ENCODE measurements at places on chromosomes 16 and 17.

- no peak for DNase-seq
Observed at GRCh38 chr17:78838574-78839005, 2.0 kb downstream of the USP36 start.

GRCh38 chr17:43846963-43847371 lies at the start of gene CD300LG:
TSS of gene CD300LG (plus strand) at chr17:43847176. CDS start at chr17:43847217, 41 bp downstream.
- peak; percentile 49 for DNase-seq

- DNase-seq: no peak
Observed at GRCh38 chr16:66013486-66013885, 353.0 kb upstream of the CDH5 start.

GRCh38 chr16:6019490-6019991 lies 921.9 kb upstream of the EEF2KMT start:
- DNase-seq: no peak

DNA sequence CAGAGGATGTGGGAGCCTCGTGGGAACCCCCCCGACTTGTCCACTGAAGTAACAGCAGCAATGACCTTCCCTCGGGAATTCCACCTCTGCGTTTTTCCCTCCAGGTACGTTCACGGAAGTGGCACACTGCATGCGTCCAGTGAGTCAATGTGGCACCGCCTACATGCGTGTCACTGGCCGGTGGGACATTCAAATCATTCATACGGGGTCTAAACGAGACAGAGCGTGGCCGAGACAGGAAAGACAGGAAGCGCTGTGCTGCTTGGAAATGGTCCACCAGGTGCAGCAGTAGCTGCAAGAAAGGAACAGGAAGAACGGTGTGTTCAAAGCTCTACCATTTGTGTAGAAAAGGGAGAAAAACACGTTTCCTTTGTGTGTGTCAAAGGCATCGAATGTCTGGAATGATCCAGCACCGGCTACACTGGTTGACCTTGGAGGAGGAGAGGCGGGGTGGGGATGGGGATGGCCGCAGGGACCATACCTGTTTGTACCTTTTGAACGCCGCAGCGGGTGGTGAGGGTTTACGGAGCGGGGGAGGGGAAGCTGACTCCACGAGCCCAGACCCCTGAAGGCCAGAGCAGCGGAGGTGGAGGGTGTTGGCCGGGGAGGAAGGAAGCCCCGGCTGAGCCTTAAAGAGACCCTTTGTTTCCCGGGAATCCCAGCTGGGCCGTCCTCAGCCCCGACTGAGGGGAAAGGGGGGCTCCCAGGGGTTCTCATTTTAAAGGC lies 1.7 kb upstream of the PGAP6 start:
- DNase-seq: peak; percentile 32

GRCh38 chr16:351804-352520 lies 561 bp downstream of the AXIN1 start:
- DNase-seq: peak; percentile 21

DNA sequence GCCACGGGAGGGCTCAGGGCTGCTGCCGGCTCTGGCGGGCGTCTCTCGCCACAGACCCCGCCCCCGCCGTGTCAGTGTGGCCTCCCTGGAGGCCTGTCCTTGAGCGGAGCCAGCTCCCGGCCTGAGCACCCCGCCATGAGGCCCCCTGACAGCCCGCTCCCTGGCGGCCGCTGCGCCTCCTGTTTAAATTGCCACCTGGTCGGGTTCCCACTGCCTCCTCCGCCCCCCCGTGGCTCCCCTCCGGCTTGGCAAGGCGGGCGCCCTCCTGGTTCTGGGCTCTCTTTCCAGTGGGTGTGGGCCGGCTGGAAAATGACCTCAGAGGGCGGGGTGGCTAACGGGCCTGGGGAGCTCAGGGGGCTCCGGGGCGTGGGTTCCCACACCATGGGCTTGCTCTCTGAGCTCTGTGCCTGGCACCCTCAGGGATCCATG lies 42.1 kb upstream of the SSTR5 start:
- no peak for DNase-seq

- DNase-seq: no peak
Observed at GRCh38 chr16:72128701-72129100, 35.1 kb downstream of the DHX38 start.

DNA sequence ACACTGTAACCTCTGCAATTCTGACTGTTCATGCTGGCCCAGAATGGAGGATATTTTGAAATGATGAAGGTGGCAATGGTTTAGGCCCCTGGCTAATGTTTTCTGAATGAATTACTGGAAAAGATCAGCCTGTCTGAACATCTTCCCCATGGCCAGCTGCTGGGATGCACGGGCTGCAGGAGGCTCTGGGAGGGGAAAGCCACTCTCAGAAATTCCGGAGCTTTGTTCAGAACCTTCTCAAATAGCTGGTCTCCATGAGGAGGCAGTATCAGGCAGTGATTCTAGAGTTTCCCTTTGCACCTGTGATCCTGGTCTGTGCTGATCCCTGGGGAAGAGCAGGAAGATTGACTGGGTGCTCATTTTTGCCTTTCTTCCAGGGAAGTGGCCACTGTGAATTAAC lies 5.0 kb downstream of the SLC6A2 start:
- DNase-seq: no peak

GRCh38 chr16:89741342-89742014 lies 20.1 kb downstream of the ZNF276 start:
- DNase-seq: peak; percentile 28

- no peak for DNase-seq
Observed at GRCh38 chr16:16019488-16019887, 70.1 kb downstream of the ABCC1 start.

GRCh38 chr17:29163563-29163962 lies 16.6 kb downstream of the MYO18A start:
- no peak for DNase-seq

DNA sequence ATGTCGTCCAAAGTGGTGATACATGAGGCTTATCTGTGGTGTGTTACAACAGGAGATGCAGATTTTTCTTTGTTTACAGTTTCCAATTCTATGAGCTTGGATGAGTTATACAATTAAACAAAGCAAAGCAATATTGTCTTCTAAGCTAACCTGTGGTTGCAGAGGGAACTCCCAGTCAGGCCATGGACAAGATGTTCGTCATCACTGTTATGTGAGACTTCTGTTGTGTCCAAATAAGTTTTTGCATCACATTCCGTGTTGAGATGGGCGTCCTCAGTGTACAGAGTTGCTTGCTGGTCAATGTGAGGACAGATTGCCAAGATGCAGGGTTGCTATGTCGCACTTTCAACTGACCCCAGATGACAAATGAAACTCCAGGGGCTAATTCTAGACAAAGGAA lies 189.3 kb downstream of the IRF8 start:
- no peak for DNase-seq

- no peak for DNase-seq
Observed at GRCh38 chr16:15671530-15672117, 21.6 kb downstream of the NDE1 start.

DNA sequence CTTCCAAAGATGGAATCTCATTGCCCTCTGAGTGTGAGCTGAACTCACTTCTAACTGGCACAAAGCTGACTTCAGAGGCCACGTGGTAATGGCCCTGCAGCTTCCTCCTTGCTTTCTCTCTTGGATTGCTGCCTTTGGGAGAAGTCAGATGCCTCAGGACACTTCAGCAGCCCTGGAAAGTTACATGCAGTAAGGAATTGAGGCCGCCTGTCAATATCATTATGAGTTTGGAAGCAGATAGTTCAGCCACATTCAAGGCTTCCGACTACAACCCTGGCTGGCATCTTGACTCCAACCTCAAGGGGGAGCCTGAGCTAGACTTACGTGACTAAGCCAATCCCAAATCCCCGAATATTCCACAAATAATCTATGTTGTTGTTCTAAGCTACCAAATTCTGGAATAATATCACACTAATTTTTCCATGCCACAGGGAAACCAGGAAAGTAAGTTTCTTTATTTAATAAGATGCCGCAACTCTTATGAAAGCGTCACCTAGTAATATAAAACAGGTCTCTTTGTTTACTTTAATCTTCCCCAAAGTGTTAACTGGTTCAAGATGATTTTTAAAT lies 13.6 kb downstream of the CEP20 start:
- DNase-seq: peak; percentile 36

- no peak for DNase-seq
Observed at GRCh38 chr16:58085584-58086251, 43.5 kb downstream of the CFAP20 start.

DNA sequence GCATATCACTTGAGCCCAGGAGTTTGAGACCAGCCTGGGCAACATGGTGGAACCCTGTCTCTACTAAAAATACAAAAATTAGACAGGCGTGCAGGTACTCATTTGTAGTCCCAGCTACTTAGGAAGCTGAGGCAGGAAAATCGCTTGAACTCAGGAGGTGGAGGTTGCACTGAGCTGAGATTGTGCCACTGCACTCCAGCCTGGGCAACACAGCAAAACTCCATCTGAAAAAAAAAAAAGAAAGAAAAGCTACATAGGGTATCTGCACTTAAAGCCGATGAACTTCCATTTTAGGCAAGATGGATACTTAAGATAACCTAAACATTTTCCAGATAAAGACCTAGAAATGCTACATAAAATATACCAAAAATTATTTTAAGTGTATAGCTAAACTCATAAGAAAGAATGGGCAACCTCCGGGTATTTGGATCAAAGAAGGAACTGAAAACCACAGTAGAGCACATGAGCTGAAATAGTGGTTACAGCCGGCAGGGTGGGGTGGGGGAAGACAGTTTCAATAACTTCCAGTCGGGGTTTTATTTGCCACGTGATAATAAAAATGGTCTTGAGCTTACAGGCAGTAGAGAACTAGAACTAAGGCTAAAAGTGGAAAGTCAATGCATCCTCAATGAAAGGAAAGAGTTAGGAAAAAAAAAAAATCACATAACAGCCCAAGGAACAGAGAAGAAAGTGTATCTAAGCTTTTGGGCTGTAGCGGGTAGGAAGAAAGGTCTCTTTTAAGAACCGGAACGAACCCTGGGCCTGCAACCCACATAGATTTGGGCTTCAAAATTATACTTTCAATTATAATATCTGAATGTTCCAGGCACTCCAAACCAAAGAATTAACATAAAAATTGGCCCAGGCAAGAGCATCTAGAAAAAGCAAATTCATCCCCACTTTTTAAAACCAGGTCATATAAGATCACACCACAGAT lies 53.1 kb downstream of the CFDP1 start:
- peak; percentile 87 for DNase-seq

- DNase-seq: no peak
Observed at GRCh38 chr17:42548070-42548837, 4.5 kb upstream of the HSD17B1 start.

- DNase-seq: no peak
Observed at GRCh38 chr16:10938321-10938720, 3.9 kb downstream of the DEXI start.

DNA sequence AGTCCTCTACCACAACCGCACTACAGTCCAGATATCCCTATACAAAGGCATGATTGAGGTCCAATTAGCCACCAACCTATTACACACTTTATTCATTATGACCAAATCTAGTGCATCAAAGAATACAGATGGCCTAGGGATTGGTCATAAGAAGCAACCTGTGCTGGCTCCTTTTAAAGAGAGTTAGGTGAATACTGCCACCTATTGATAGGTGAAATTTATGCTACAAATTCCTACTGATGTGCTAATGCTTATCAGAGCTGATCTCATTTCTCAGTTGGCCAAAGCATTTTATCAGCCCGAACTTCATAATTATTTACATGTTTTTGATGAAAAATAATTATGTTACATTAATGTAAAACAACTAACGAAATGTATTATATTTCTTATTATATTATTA lies 166.3 kb downstream of the ANKFN1 start:
- DNase-seq: peak; percentile 58

- DNase-seq: no peak
Observed at GRCh38 chr17:57920916-57921703, 34.1 kb downstream of the CUEDC1 start.

- no peak for DNase-seq
Observed at GRCh38 chr17:42002792-42003301, 14.4 kb downstream of the DNAJC7 start.

GRCh38 chr17:42065201-42065600 lies 14.8 kb upstream of the C17orf113 start:
- no peak for DNase-seq

- DNase-seq: no peak
Observed at GRCh38 chr16:83513008-83513755, 294.6 kb upstream of the HSBP1 start.

DNA sequence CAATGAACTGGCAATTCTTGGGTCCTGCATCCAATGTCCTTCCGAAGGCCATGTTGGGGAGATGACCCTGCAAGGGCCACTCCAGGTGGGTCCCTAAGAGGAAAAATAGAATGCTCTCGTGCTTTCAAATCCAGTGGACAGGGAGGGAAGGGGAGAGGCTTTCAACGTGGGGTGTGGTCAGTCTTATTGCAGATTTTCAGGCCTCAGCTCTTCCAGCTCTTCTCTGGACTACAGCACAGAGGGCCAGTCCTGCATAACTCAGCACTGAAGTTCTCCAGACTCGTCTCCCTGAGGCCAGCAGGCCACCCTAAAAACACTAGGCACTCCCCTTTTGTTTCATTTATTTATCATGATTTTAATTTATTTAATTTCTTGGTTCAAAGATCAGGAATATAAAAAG lies 43.1 kb downstream of the SRL start:
- no peak for DNase-seq

DNA sequence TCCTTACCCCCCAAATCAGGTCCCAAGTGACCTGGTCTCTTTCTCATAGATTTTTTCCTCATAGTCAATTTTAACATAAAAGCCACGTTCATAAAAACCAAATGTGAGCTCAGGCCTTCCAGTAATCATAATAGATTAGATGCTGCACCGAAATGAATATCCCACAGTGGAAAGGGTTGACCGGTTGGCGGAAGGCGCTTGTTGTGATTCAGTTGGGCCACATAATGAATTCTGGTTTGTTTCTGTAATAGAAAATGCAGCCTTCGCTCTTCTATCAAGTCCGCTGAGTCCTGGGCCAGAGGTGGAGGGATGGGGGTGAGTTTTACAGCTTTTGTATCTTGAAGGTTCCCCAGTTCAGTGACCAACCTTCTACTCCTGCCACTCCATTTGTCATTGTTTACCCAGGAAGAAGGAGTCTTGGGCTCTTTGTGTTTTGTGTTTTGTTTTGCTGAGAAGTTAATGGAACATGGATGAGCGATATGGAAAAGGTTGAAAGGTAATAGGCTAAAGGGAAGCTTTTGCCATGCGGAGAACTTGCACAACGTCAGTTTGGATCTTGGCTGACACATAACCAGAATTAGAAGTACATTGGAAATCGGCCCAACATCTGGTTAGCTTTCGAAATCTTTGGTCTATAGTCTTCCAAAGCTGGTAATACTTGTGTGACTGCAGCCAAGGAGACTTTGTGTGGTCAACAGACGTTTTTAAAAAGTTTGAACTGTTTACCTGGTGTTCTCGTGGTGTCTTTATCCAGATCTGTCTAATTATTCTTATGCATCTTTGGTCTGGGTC lies 89.5 kb downstream of the CLEC16A start:
- DNase-seq: no peak

- DNase-seq: no peak
Observed at GRCh38 chr17:8448310-8448709, 12.6 kb downstream of the NDEL1 start.
